ENCODE measurements at places on chromosomes 11 and 22.
A peak's percentile ranks its signal among the peaks of the same experiment; 100 is the strongest.

DNA sequence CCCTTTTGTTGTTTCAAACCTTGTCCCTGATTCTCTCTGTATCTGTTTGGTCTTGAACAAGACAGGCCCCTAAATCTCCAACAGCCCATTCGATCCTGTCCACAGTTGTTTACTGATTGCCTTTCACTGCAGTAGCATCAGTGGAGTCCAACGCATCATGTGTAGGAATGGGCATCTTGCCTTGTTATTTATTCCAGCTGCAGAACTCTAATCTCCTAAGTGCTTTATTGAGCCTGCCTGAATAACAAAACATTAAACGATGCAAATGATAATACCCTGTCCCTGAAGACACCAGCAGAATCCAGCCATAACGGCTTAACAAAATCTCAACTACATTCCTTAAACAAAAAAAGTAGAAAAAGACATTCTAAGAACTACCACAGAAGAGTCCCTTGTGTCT lies 50.1 kb downstream of the SLC35F2 start:
- no peak for DNase-seq

- DNase-seq = no peak
These were observed 67.7 kb downstream of the APOL5 start for GRCh38 chr22:35785181-35785923.

DNA sequence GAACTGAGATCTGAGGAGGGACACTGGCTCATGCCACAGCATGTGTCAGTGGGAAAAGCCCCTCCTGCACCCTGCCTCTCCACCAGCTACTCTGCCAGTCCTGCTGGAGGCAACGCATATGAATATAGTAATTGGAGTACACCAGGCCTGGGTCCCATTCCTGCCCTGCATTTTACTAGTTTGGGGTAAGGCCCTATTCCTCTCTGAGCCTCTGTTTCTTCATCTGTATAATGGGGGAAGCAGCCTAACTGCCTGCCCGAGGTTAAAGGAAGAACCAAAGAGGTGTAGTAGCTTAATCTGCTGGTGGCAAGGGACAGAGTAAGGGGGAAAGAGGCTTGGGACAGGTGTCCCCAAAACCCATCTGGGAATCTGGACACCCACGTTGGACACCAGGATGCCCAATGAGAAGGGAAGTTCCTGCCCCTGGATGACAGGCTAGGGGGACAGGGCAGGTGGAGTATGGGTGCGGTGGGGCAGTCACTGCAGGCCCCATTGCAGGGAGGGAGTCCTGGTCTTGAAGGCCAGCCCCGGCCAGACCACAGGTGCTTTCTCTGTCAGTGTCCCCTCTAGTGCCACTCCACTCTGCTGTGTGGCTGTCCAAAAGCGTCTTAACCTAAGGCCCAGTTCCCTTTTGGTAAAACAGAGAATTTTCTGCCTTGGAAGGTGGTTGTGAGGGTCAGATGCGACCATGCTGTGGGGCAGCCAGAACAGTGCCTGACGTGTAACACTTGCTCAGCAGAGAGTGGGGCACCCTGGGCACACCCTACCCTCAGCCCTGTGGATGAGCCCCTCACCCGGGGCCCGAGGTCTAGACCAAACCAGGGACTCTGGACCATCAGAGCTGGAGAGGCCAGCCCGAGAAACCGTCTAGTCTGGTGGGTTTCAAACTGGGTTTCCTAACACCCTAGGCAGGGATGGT lies 11.5 kb downstream of the TSKU start:
- no peak for DNase-seq

DNA sequence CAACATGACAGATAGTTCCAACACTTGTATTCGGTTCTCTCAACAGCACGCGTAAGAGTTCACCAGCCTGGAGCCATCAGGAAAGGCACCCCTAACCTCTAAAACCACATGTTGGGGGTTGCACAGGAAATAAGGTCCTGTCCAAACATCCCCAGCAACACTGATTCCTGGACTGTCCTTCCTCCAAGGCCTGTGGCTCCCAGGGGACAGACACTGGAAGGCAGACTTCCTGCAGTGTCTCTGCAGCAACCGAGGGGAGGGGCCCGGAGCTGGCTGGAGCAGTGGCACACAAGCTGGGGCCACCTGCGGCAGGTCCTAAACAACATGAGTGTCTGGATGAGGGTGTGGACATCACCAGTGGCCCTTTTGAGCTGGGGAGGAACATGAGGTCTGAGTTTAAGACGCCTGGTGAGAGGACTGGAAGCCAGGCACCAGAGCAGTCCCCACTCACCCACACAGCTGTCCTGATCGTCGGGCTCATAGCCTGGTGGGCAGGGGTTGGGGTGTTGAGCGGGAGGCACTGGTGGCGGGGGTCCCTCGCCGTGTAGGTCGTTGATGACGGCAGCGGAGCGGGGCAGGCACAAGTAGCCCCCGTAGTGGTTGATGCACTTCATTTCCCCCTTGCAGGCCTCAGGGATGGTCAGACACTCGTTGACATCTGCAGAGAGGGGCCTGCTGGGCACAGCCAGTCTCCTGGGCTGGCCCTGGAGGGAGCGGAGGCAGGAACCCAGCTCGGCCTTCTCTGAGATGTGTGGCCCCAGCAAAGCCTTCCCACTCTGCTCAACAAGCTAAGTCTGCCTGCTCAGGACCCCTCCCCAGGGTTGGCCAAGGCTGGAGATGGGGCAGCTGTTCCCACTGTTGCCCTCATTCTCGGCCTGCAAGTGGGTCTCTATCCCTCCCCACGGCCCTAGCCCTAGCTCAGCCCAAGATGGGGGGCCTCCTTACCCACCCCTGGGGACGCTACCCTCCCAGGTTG lies 1.6 kb downstream of the EFEMP2 start:
- DNase-seq = peak; percentile 72

GRCh38 chr11:45777127-45777969 lies 27.6 kb upstream of the SLC35C1 start:
- no peak for DNase-seq

GRCh38 chr22:29014773-29015172 lies 46.9 kb downstream of the C22orf31 start:
- DNase-seq = no peak

DNA sequence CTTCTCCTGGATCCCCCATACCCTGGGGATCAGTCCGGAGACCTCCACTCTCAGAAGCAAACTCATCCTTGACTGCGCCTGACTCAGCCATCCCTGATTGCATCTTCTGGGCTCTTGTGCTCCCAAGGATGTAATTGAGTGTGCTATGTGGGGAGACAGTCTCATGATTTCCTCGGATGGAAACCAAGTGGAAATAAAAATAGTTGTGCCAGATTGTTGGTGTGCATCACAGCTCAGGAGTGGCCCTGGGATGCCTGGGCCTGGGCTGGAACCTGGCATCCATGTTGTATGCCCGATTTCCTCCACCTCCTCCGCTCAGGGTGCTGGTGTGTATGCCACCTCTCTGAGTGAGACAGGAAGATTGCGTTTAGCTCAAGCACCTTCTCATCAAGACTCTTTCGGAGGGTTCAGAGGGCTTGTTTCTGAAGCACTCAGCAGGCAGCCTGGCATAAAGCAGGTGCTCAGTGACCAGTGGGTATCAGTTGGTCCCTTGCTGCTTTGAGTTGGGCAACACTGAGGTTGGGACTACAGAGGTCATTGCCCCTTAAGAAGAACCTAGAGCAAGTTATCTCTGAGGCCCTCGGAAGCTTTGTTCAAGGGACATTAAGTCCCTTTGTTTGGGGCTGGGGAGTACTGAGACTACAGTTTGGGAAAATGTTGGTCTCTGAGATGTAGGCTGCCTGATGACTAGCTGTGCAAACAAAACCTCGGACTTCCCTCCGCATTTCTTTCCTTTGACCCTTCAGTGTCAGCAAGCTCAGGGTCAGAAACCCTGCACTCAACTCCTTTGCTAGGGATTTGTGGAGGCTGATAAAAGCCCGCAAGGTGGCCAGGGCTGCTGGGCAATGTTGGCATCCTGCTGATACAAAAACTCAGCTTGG lies 24.8 kb upstream of the MICAL2 start:
- no peak for DNase-seq

DNA sequence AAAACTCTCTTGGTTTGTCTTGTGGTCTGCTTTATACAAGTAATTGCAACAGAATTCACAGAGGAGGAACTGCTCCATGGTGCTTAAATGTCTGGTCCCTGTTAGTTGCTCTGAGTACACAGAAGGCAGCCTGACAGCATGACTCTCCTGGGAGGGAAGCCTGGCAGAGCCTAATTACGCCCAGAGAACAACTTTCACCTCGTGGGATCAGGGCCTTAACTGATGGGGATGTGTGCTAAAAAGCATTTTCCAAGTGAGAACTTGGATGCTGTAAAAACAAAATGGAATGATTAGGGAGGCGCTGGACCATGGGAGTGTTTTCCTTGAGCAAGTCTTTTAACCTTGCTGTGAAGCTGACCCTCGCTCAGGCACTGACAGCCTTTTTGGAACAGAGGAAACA lies 154.0 kb upstream of the TENM4 start:
- DNase-seq = no peak

DNA sequence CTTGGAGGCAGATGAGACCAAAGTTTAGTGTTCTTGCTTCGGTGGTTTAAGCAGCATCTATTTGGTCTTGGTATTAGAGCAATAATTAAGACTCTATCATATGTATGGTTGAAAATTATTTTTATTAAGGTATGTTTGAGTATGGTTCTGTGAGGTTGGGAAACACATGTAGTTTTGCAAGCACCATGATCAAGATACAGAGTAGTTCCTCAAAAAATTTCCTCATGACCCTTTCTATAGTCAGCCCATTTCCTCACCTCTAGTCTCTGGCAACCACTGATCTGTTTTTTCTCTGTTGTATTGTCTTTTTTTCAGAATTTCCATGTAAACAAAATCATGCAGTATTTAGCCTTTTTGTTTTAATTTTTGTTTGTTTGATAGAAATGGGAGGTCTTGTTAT lies 18.4 kb downstream of the MTMR3 start:
- no peak for DNase-seq

DNA sequence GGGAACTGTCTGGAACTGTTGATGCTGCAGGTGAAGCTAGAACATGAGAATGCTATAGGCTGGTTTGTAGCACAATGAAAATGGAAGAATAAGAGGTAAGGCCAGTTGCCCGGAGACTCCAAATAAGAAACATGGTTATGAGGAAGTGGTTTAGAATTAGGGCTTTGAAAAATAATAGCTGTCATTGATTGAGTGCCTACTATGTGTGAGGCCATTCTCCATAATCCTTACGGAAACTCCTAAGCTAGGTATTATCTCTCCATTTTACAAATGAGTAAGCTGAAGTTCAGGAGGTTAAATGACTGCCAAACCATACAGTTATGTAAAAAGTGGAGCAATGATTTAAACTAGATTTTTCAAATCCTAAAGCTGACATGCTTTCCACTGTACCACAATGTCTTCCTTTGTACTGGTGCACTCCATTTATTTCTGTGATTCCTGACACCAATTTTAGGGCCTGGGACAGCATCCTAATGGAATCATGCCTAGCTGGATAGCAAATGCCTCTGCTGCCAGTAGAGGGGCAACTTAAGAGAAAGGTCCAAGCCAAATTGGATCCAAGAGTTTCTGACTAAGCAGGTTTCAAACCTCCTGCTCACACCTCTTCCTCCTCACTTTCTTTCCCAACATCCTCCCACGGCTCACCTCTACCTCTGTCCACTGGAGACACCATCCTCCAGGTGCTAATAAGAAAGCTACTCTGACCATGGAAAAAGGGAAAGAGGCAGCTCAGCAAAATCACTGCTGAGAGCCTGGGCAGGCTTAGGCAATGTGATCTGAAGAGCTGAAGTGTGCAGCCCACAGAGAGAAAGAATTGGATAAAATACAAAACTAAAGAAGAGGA lies 46.9 kb upstream of the PICALM start:
- DNase-seq = no peak

DNA sequence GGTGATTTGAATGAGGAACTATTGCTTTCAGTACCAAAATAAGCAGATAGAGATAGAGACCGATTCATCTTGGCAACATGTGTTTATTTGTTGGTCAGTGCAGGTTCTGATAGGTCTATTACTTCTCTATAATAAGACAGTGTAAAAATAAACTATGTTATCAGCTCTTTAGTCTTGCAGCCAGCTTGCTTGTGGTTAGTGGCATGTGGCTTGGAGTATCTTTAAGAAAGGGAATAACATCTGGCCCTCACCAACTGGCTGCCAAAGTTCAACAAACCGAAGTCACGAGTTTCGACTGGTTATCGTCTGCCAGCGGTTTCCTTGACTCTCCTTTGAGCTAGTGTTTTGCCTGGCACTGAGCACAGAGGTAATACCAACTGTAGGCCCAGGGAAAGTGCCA lies 71.8 kb downstream of the CTTN start:
- DNase-seq = no peak

GRCh38 chr22:50111056-50111455 lies 21.2 kb downstream of the MOV10L1 start:
- DNase-seq = no peak

DNA sequence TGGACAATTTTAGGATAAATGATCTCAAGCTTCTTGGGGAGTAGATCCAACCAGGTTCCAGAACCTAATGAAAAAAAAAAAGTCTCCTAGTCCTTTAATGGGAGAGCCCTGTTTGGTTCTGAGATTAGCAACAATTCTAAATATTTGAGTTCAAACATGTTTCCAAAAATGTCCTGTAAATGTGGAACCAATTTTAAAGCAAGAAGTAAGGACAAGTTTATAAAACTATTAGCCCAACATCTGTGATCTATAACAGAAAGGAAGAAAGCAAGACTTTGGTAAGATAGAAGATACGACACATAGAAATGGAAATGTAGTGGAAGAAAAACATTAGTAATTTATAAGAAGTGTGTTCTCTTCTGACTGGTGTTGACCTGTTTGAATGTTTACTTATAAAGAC lies 79.7 kb upstream of the SLC5A12 start:
- no peak for DNase-seq
